Stimulated activated CD8-positive, alpha-beta memory T cell treated with anti-CD3 and anti-CD28 coated beads, Interleukin-12 subunit alpha, Interleukin-12 subunit beta, amount 100 ng/mL, for 1 hour (primary cell): ENCODE measurements at places on chromosomes 11 and 22.
A peak's percentile ranks its signal among the peaks of the same experiment; 100 is the strongest.

DNA sequence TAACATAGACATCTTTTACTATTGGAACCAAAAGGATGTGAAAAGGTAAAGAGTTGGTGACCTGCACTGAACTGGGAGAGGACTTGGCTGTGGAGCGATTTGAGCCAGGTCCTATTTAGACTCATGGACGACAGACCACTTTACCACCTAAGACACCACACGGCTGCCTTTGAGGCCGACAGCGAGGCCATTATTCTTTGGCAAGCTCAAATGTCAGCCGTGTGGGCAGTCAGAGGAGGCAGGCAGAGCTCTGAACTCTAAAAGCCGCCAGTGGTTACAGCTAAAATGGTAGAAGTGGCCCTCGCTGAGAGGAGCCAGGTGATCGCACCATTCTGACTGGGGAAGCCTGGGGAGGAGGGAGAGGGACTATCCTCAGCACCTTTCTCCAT is 50.5 kb downstream of the SCUBE1 start:
- DNase-seq, result no peak

GRCh38 chr11:30567120-30567519 is 19.0 kb downstream of the MPPED2 start:
- DNase-seq, result no peak

GRCh38 chr22:44037519-44038375 is 13.6 kb downstream of the PARVB start:
- DNase-seq, result no peak

- no peak for DNase-seq
Observed at GRCh38 chr22:35307892-35308291, 8.2 kb downstream of the TOM1 start.

- no peak for DNase-seq
Observed at GRCh38 chr11:2549491-2549875, 104.7 kb downstream of the KCNQ1 start.

DNA sequence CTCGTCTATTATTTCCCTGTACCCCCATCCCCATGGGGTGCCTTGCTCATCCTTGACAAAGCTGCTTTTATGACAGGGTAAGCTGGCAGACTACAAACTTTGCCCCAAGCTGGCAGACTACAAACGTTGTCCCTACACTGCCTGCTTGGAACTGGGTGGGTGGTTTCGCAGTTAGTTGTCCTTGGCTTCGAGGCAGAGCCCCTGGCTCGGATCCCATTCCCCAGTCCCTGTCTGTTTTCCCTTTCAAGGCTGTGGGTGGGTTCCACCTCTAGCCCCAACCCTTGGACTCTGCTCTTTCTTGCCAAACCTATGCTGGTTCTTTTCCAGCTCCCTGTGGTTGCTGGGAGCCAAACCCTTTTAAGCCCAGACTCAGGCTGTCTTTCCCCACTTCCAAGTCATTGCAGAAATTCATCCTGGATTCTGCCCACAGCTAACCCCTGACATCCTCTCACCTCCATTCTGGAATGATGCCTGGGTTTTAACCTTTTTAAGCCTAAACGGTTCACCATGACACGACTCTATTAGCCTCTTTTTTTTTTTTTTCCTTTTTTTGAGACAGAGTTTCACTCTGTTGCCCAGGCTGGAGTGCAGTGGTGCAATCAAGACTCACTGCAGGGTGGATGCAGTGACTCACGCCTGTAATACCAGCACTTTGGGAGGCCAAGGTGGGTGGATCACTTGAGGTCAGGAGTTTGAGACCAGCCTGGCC is 9.2 kb upstream of the RBM14 start:
- no peak for DNase-seq

DNA sequence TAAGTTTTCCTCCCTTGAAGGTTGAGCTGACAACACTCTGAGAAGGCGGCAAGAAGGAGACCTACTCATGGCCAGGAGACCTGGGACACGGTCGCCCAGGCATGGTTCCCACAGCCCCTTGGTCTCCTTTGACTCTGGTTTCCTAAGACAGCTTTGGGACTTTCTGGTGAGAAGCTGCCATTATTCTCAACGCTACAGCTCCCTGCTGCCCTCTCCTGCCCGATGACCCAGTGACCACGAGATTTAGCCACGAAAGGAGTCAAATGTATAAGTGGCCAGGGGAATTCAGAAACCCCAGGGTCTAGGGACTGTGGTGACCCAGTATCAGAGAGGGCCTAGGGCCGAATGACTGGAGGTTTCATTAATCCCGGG is 699 bp upstream of the SDF2L1 start:
- no peak for DNase-seq

DNA sequence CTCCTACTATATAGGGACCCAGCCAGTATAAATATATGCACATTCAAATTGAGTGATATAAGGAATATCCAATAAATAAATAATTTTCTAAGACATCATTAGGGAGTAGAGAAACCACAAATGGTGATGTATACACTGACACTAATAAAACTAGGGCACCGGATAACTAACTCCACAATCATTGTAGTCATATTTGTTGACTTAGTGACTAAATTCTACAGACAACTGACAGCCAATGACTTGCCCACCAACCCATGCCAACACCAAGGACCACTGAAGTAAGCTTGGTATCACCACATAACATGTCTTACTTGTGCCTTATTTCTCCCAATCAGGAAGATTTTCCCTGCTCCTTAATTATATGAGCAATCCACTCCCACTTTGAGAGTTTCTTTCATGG is 139.6 kb upstream of the TRPC6 start:
- no peak for DNase-seq

- DNase-seq, result no peak
Observed at GRCh38 chr22:32573991-32574390, 99.4 kb downstream of the FBXO7 start.

DNA sequence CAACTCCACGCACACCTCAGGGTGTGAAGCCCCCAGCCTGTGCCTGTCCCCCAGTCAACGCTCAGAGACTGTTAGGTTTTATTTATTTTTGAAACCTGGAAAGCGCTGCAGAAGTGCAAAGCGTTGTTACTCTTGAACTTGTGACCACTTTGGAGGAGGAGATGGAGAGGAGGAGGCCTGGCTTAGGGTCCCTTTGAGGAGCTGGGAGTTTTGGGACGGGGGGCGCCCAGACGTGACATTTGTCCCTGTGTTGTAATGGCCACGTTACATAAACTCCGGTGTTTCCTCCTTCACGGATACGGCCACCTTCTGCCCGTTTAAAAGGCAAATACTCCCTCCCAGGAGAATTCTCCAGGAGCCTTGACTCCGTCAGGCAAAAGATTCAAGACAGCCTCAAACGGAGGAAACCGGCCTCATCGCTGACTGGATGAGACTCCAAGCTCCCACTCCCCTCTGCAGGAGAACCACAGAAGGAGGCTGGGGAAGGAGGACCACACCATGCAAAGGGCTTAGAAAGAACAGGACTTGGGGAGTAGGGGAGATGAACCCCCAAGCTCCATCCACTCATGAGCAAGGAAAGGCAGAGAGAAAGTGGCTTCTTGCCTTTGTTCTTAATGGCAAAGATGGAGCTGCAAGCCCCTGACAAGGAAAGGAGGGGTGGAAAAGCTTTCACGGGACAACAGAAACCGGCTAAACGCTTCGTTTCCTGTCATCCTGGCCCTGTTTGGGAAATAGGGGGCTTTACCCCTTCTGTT is 630 bp downstream of the PIK3IP1 start:
- no peak for DNase-seq

DNA sequence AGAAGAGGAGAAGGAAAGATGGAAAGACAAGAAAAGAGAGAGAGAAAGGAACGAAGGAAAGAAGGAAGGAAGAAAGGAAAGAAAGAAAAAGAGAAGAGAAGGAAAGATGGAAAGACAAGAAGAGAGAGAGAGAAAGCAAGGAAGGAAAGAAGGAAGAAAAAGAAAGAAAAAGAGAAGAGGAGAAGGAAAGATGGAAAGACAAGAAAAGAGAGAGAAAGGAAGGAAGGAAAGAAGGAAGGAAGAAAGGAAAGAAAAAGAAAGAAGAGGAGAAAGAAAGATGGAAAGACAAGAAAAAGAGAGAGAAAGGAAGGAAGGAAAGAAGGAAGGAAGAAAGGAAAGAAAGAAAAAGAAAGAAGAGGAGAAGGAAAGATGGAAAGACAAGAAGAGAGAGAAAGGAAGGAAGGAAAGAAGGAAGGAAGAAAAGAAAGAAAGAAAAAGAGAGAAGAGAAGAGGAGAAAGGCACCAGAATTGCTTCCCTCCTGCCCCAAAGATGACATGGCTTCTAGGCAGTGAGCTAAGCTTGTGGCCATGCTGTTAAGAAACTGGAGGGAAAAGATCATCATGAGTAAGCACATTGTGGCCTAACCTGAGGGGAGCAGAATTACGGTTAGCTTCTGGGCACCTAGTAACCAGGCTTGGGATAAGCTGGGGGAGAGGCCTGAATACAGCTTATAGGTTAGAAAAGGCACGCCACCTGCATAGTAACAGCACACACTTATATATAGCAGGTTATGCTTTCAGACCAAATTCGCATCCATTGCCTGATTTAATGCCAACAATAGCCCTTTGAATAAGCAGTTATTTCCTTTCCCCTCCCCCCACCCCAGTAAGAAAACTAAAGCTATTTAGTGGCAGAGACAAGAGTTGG is 2.3 kb upstream of the ST3GAL4 start:
- no peak for DNase-seq

- DNase-seq, result no peak
Observed at GRCh38 chr11:115684699-115685098, 180.5 kb upstream of the CADM1 start.

GRCh38 chr11:100646545-100646944 is 40.5 kb upstream of the ARHGAP42 start:
- DNase-seq, result no peak

DNA sequence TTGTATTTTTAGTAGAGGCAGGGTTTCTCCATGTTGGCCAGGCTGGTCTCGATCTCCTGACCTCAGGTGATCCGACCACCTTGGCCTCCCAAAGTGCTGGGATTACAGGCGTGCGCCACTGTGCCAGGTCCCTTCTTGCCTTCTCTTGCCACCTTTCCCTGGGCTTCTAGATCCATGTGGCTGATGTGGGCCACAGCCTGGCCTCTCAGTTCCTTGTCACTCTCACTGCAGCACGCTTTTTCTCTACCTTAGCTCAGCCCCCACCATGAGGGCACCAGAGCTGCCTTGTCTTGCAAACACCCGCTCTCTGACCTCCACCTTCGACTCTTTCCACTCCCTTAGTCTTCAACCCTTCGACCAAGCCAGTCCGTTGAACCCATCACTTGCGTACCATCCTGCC is 7.5 kb downstream of the CAPN1 start:
- no peak for DNase-seq

GRCh38 chr22:45009606-45010531 is at the start of gene PHF21B:
Gene PHF21B (minus strand): TSS chr22:45010005. CDS start chr22:45009549, 456 bp downstream.
- no peak for DNase-seq

GRCh38 chr11:28176351-28176750 is 68.2 kb downstream of the METTL15 start:
- no peak for DNase-seq

- DNase-seq, result no peak
Observed at GRCh38 chr11:47391077-47391583, 12.8 kb upstream of the SPI1 start.

GRCh38 chr22:31332886-31333285 is 13.3 kb downstream of the PATZ1 start:
- DNase-seq, result no peak

DNA sequence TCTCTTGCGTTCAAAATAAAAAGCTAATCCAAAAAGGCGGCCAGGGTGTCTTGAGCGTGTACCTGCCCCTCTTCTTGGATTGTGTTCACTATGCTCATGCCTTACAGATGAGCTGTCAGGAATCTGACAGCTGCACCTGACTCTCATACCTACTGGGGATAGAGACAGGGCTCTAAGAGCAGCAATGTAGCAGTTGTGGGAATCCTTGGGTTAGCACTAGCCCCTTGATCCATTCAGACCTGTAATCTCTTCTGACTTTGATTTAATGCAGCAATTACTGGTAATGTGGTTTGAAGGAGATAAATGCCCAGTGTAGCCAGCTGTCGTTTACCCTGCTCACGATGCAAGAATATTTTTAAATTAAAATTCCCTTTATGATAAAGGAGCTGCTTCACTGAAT is 145.8 kb downstream of the APOL5 start:
- no peak for DNase-seq

GRCh38 chr11:108393046-108393445 is 74.3 kb downstream of the C11orf65 start:
- no peak for DNase-seq

- no peak for DNase-seq
Observed at GRCh38 chr22:40046126-40046525, 51.4 kb downstream of the FAM83F start.

GRCh38 chr22:39179841-39180335 is 27.4 kb upstream of the CBX7 start:
- DNase-seq, result no peak

DNA sequence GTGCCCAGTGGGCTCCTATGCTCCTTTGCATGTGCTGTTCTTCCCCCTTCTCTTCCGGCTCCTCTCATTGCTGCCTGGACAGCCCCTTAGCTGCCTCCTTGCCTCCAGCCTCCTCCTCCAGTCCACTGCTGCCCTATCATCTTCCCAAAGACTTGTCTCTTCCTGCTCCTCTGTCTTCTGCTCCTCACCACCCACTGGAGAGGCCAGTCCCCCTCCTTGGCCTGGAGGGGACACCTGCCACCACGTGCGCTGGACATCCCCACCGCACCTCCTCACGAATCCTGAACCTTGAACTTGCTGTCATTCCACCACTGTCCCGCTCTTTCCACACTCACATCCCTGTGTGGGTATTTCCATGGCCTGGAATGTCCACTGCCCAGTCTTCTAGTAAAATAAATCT is 49.8 kb downstream of the MICAL2 start:
- DNase-seq, result no peak

GRCh38 chr11:79088967-79089366 is 351.9 kb downstream of the TENM4 start:
- no peak for DNase-seq

- no peak for DNase-seq
Observed at GRCh38 chr22:26685601-26686000, 28.2 kb downstream of the MIAT start.

GRCh38 chr11:1772270-1773130 is 8.8 kb upstream of the CTSD start:
- peak; percentile 33 for DNase-seq

- no peak for DNase-seq
Observed at GRCh38 chr11:133040289-133040900, 491.9 kb downstream of the OPCML start.

GRCh38 chr22:19070397-19071169 is 51.6 kb downstream of the DGCR2 start:
- no peak for DNase-seq

DNA sequence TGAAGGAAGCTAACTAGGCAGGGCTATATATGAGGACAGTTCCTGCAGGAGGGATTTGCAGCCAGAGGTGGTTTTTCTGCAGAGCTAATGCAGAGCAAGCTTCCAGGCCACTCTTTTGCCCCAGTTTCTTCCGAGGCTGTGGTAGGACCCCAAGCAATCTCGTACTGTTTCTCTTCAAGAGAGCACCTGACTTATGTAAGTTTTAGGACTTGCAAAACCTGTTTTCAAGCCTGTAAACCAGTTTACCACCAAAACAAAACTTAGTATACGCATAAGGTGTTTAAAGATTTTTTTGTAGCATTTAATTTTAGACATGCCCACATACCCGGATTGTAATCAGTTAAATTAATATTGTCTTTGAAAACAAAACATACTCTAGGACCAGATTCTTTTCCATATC is 7.7 kb upstream of the APLP2 start:
- DNase-seq, result no peak
